Melanocyte of skin (primary cell): ENCODE measurements at places on chromosomes 2 and 18. TPM values are rescaled to one million over a fixed set of nuclear protein-coding genes. Genes with fewer than 3 reads are reported as not detected.

The FOSL2 gene
- 20.7 and 22.3 TPM in 2 replicates for total RNA-seq

The GAREM2 gene
- 0.62 and 1.00 TPM in 2 replicates for total RNA-seq

The AQP12A gene
- not detected in 2 replicates for total RNA-seq

The RAX gene
- total RNA-seq, result not detected in 2 replicates

The CXCR4 gene
- total RNA-seq, result not detected in 2 replicates

The CPLX4 gene
- not detected in 2 replicates for total RNA-seq

The CAPN14 gene
- 0.33 and 0.62 TPM in 2 replicates for total RNA-seq

The GALNT14 gene
- total RNA-seq, result 18.7 and 31.6 TPM in 2 replicates

The TGFBRAP1 gene
- 47.6 and 49.8 TPM in 2 replicates for total RNA-seq

The GNLY gene
- not detected in 2 replicates for total RNA-seq

The UGP2 gene
- 29.6 and 47.3 TPM in 2 replicates for total RNA-seq

The SPP2 gene
- not detected in 2 replicates for total RNA-seq

The VWA3B gene
- not detected in 2 replicates for total RNA-seq

The IL1RL1 gene
- total RNA-seq, result under 0.01 and 4.7 TPM in 2 replicates

The SERPINB13 gene
- under 0.01 TPM in 1 of 2 replicates, not detected in the other for total RNA-seq
